ENCODE measurements at places on chromosomes 1 and 21.
A peak's percentile ranks its signal among the peaks of the same experiment; 100 is the strongest.

DNA sequence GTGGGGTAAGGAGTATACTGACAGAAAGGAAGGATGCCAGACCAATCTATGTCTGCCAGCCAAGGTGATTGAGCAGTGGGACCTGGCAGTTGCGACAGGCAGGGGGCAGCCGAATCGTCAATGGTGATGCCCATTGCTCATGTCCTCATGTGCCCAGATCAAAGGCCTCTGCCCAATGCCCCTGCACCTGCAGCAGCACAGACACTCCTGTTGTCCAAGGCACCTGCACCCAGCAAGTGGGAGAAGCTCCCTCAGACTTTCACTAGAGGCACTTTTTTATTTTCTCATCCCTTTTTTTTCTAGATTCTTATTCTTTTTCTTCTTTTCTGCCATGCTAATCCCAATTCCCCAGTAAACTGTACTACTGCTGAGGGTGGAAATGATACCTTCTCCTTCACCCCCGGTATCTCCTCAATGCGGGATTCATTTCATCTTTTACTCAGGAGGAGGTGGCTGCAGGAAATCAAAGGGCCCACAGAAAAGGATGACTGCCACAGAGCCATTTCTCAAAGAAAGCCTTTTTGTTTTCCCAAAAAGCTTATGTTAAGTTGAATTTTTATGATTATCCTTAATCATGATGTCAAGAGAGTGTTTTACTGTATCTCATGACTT, 332.0 kb downstream of the PAPPA2 start:
- DNase-seq, result no peak

DNA sequence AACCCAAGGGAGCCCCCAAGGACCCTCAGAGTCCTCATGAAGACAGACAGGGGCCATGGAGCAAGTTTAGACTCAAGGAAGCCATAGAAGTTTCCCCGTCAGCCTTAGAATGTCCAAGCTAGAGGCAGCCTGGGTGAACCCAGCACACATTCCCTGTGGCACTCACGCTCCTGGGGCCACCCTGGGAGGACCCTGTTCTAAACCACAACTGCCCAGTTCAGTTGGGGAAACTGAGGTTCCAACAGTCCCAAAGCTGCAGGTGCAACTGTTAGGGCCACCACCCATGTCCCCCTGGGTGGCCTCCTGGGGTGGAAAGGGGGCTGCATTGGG, 9.3 kb downstream of the WNT3A start:
- no peak for DNase-seq

GRCh38 chr1:9465640-9466039, 73.6 kb upstream of the SLC25A33 start:
- DNase-seq, result no peak

- no peak for DNase-seq
Observed at GRCh38 chr1:223189903-223190724, 47.1 kb upstream of the TLR5 start.

DNA sequence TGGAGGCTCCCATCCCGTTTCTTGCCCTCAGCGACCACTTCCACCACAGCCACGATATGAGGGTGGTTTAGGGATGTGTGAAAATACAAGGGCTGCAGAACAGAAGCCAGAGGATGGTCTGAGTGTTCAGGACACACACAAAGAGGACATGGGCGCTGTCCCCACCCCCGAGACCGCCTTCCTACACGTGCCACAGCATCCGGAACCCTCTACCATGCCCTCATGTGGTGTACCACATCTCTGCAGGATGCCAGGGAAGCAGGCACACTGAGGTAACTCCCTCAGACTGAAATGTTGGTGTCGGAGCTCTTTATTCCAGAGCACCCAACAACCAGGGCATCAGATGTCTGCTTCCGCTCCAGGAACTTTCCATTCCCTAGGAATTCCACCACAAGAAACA, 23.1 kb downstream of the NPHP4 start:
- DNase-seq, result no peak

DNA sequence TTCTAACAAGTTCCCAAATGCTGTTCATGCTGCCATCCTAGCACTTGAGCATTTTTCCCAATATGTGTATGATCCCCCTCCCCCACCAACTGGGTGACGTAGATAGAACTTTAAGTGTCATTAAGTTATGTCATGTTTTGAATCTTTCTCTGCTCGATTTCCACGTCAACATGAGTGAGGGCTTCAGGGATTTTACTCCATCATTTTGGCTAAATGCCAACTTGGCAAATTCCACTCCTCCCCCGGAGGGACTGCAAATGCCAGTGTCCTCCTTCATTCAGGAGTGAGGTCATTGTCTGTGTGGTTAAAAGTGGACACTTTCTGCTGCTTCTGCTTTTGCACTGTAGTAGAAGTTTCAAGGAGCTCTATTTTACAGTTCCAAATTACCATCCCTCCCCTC, 201.7 kb downstream of the FGGY start:
- peak; percentile 4 for DNase-seq

DNA sequence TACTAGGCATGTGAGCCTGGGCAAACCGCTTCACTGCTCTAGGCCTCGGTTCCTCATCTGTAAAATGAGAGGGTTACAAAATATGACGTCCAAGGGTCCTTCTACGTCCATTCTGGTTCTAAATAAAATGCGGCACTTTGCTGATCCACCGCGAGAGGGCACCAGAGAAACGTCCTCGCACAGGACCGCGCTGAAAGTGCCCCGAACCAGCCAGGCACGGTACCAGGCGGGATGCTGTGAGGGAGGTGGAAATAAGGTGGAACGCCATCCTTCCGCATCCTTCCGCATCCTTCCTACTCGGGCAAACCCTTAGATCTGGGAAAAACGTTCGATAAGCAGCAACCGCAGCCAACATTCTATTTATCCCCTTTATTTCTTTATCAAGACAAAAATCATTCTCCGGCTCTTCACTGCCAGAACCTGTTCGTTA, 60.3 kb upstream of the KRTAP19-8 start:
- peak; percentile 69 for DNase-seq

DNA sequence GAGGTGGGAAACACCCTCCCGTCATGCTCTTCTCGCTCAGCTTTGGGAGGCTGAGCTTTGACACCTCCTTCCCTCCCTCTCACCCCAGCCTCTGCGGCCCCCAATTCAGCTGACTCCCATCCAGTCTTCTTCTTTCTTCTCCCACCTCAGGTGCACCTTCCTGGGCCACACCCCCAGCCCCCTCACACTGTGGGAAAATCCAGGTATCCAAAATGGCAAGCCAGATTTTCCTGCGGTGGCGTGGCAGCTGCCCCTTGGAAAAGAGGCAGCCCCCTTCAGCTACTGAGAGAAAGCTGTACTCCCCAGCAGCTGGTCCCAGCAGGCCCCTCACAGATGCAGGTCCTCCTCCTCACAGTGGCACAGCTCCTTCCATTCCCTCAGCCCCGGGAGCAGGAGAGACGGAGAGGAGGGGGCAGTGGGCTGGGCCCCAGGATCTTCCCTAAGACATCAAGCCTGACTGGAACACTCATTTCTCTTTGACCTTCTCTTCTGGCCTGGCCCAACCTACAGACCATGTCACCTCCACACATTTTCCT, 61.6 kb downstream of the OPTC start:
- no peak for DNase-seq

DNA sequence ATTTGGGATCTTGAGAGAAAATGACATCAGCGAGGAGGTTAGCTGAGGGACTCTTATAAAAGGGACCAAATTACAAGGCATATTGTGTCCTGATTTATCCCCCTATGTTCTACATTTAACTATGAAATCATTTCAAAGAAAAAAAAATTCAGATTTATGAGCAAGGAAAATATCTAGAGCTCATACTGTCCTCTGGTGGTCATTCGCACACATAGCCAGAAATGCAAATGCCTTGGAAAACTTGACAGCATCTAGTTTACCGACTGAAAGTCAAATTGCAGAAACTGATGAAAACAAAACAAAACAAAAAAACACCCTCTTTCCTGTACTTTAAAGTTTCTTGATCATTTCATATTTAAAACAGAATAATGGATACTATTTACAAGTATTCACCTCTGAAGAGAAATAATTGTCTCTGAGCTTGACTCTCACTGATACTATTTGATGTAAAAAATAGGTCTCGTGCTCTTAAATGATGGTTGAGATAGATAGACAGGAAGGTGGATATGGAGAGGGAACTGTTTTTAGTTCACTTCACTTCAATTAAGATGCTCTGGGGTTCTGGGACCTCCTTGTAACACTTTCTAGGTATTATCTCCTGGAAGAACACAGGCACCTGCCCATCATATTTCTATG, 253.8 kb downstream of the PCP4 start:
- DNase-seq, result peak; percentile 20

- no peak for DNase-seq
Observed at GRCh38 chr1:155003227-155003765, 694 bp downstream of the ZBTB7B start.

DNA sequence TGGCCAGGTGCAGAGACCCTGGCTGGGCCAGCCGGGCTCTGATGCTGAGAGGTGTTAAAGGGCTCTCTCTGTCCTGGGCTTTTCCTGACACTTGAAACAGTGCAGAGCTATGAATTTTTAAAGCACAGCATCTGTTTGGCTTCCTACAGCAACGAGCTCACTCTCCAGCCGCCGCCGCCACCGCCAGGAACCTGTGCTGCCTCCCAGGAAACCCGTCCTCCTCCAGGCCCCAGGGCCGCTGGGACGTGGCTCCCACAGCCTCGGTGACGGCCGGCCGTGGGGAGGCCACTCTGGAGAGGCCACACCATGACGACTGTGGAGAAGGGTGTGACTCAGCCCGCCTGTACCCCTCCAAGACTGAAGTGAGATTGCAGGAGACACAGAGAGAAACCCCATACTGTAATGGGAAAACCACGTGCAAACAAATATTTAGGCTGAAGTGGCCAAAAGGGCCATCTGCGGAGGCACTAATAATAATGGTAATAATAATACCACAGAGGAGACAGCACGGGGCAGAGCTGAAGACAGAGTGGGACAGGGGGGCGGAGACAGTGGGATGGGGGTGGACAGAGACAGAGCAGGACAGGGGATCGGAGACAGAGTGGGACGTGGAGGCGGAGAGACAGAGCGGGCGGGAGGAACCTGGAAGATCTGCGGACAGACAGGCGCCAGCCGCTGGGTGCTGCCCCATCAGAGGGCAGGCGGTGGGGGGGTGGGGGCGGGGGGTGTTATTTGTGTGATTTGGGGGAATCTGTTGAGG, 139.2 kb downstream of the CASZ1 start:
- DNase-seq, result no peak

- peak; percentile 96 for DNase-seq
Observed at GRCh38 chr21:41783476-41784180, 16.8 kb upstream of the RIPK4 start.

DNA sequence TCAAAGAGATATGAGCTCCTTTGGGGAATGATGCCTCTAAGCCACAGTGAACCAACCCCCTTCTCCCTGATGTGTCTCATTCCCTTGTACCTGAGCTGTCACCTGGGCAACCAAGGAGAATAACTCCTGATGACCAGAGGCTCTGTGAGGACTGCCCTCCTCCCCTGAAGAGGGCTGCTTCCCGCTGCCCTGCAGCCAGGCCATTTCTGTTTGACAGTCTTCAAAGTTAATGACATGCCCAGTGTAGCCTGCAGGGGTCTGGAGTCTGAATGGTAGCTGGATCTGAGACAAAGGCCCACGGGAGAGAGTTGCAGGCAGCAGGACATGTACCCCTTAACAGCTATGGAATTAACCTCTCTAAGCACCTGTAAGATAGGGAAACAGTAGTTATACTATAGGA, 3.4 kb upstream of the SLFNL1 start:
- DNase-seq, result no peak

DNA sequence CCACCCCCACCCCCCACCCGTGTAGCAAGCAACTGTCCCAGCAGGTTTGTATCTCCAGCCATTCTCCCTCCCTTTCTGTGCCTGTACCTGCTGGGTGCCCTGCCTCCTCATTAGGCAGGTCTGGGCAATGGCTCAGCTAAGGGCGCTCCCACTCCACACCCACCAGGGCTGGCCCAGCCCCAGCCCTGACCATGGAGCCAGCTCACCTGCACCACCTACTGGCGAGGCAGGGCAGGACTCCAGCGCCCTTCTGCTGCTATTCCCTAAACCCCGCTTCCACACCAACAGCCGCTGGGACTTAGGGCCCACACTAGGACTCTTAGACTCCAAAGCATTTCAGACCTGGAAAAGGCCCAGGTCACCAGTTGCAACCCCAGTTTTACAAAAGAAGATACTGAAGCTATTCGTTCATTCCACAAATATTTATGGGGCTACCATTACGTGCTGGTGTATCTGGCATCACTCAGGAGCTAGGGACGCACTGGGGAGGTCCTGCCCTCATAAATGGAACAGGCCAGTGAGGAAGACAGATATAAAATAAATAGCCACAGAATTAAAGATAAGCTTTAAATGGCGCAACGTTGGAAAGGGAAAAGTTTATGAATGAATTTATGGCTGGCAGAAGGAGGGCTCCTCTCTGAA, 24.0 kb downstream of the PGLYRP3 start:
- DNase-seq, result no peak

- no peak for DNase-seq
Observed at GRCh38 chr1:13764588-13765332, 64.8 kb downstream of the PRDM2 start.

DNA sequence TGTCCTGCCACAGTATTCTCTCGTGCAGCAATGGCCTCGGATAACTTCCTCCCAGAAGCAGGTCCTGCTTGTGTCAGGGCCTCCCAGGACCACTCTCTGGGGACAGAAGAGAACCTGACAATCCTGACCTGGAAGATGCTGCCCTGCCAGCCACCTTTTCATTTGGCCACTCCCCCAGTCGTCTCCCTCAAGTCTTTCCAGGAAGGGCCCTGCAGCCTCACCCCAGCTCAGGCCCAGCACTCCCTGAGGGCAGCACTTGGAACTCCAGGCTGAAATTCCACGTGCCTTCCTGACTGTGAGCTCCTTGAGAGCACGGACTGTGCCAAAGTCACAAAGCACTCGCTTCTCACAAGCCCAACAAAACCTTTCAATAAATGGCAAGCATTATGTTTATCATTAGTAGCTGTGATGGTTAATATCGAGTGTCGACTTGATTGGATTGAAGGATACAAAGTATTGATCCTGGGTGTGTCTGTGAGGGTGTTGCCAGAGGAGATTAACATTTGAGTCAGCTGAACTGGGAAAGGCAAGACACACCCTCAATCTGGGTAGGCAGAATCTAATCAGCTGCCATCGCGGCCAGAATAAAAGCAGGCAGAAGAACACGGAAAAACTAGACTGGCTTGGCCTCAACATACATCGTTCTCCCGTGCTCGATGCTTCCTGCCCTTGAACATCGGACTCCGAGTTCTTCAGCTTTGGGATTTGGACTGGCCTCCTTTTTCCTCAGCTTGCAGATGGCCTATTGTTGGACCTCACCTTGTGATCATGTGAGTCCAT, 2.3 kb upstream of the CLEC20A start:
- no peak for DNase-seq
